CD4-positive, alpha-beta memory T cell (primary cell): ENCODE measurements at places on chromosomes 6 and 20.

GRCh38 chr6:36064770-36065396, 37.3 kb downstream of the MAPK14 start:
- no peak for DNase-seq

- DNase-seq, result no peak
These were observed 12.1 kb downstream of the PTCHD4 start for GRCh38 chr6:48098923-48099322.

GRCh38 chr6:11876934-11877433, 98.4 kb upstream of the ADTRP start:
- DNase-seq, result no peak

GRCh38 chr20:23687986-23688385, 852 bp downstream of the CST4 start:
- DNase-seq, result no peak

GRCh38 chr6:150304429-150304828, 64.4 kb upstream of the IYD start:
- no peak for DNase-seq

GRCh38 chr6:123854201-123854600, 50.5 kb downstream of the NKAIN2 start:
- DNase-seq, result no peak

DNA sequence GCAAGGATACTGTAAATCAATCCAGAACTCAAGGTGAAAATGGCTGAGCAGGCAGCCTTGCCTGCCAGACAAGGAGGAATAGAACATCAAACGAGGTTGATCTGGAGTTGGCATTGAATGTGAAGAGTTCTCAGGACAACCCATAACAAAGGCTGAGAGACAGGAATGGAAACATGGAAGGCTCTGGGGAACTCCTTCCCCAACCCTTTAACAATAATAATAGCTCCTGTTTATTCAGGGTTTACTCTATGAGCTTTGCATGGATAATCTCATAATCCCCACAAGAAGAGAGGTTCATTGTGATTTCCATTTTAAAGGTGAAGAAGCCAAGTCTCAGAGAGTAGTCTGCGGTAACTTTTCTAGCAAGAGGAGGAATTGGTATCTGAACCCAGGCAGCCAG, 151.7 kb downstream of the SOD2 start:
- no peak for DNase-seq

- DNase-seq, result peak; percentile 51
These were observed 130.8 kb upstream of the TNFAIP3 start for GRCh38 chr6:137736048-137736818.

DNA sequence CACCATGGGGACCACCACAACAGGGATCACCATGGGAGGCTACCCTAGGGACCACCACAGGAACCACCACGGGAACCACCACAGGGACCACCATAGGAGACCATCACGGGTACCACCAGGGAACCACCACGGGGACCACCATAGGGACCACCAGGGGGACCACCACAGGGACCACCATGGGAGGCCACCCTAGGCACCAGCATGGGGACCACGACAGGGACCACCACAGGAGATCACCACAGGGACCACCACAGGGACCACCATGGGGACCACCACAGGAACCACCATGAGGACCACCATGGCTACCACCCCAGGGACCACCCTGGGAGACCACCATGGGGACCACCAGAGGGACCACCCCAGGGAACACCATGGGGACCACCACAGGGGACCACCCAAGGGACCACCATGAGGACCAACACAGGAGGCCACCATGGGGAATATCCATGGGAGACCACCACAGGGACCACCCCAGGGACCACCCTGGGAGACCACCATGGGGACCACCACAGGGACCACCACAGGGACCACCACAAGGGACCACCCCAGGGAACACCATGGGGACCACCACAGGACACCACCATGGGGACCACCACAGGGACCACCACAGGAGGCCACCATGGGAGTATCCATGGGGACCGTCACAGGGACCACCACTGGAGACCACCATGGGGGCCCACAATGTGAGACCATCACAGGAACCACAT, 67.6 kb upstream of the MPC1 start:
- no peak for DNase-seq

DNA sequence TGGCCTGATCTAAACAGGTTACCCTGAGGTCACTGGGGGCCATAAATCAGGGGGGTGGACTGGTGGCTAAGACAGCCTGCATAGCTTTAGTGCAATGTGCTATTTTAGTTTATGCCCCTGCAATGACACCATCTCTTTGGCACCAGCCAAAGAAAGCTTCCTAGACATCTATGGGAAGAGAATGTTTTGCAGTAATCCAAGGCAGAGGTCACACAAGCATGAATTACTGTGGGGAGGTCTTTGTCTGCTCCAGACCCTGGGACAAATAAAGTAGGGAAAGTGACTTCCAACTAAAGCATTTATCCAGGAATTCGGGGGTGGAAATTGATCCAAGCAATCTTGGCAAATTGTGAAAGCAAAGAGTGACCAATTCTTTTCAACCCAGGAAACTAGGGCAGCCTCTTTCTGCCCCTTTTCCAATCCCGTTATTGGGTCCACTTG, 5.3 kb downstream of the RIPOR2 start:
- DNase-seq, result no peak

- DNase-seq, result no peak
These were observed 273.4 kb downstream of the KIF16B start for GRCh38 chr20:16299897-16300296.
